Retinal pigment epithelial cell (primary cell): ENCODE measurements at places on chromosomes 5 and 9.

DNA sequence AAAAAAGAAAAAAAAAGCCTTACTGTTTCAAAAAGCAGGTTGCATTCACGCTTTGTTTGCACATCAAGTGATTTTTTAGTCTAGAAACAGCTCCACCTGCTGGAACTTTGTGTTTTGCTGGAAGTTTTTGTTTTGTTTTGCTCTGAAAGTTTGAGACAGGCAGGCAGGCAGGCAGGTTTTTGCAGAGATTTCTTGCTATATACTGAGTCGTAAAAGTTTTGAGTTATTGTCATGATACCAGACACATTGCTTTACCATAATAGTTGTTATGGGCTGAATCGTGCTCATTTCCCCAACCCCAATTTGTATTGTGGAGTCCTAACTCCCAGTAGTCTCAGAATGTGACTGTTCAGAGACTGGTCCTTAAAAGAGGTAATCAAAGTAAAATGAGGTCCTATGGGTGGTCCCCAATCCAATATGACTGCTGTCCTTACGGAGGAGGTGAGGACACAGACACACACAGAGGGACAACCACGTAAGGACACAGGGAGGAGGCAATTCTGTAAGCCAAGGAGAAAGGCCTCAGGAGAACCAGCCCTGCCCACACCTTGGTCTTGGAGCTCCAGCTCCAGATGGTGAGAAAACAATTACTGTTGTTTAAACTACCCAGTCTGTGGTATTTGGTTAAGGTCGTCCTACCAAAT lies 20.9 kb downstream of the OR2Y1 start:
- DNase-seq: no peak

- no peak for DNase-seq
These were observed 577.5 kb upstream of the CLINT1 start for GRCh38 chr5:158436271-158437065.

DNA sequence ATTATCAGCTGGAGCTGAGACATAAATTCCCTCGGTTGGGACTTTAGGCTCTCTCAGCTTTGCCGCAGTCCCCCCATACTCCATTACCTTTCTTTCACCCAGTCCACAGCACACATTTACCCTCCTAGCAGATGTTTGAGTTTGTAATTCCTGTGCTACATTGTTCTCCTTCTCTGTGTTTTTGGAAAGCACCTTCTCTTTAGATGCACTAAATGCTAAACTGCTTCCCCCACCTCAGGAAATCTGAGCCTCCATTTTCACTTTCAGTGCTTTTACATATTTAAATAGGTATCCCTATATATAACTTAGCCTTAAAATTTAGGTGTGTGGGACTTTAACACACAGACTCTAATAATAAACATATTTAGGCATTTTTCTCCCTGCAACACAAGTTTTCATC lies 356.9 kb downstream of the NFIB start:
- no peak for DNase-seq

DNA sequence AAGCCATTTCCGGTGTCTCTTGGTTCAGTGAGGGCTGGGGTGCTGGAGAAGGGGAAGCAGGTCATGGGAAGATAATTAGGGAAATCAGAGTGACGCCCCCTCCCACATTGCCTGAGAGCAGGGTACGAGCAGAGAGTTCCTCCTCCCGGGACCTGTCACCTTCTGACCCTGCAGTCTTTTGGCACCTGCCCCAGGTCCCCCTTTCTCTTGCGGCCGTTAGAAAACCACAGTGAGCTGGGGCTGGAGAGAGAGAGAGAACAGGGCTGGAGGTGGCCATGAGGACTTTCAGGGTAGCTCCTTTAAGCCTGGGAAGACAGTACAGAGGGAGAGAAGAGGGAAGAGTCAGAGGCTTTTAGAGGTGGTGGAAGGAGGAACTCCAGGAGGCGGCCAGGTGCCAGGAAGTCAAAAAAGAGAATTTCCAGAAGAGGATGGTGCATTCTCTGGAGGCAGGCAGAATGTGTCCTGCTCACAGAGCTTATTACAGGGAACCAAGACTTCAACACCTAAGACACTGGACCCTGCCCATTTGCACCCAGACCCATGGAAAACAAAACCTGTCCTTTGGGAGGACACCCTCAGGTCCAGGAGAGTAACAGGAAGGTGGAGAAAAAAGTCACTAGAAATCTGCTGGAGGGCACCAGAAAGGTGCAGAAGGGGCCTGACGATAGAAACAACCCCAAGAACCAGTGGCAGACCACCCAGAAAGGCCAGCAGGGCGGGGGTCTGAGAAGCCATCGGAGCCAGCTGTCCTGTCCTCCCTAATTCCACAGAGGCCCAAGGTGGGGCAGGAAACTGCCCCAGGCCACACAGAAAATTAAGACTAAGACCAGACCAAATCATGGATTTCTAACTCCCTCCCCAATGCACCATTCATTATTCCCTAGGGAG lies 6.5 kb upstream of the ACSL6 start:
- no peak for DNase-seq

- DNase-seq: no peak
These were observed 22.7 kb downstream of the CFAP90 start for GRCh38 chr5:7828269-7828668.

GRCh38 chr5:180389252-180390101 lies 36.3 kb upstream of the GFPT2 start:
- no peak for DNase-seq

DNA sequence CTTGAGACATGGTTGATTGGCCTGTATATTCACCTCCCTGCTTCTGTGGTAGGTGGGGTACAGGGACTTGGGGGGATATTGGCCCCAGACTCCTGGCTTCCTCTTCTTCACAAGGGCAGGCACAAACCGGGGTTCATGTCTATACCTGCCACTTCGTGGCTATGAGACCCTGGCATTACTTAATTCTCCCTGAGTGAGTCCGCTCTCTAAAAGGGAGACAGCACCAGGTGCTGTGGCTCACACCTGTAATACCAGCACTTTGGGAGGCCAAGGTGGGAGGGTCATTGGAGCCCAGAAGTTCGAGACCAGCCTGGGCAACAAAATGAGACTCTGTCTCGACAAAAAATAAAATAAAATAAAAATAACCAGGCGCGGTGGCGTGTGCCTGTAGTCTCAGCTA lies 178.5 kb downstream of the GABBR2 start:
- no peak for DNase-seq

GRCh38 chr9:89598926-89599325 lies 5.9 kb upstream of the GADD45G start:
- no peak for DNase-seq

DNA sequence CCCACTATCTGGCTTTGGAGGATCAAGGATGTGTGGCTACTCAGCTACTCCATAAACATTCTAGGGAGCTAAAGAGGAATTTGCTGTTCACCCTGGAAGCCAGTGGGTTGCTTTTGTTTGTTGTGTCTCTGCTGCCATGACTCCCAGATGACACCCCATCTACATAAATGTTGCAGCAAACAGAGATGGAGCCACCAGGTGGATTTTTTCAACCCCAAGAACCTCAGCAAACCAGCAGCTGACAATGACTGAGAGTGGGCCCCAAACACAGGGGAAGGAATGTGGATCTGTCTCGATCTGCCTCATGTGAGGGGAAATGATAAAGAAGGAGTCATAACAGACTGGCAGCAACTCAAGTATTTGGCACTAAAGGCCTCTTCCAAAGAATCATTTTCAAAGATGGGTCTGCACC lies 132.7 kb upstream of the TNC start:
- peak; percentile 83 for DNase-seq

GRCh38 chr9:105154723-105155191 lies 89.7 kb upstream of the SLC44A1 start:
- DNase-seq: no peak

DNA sequence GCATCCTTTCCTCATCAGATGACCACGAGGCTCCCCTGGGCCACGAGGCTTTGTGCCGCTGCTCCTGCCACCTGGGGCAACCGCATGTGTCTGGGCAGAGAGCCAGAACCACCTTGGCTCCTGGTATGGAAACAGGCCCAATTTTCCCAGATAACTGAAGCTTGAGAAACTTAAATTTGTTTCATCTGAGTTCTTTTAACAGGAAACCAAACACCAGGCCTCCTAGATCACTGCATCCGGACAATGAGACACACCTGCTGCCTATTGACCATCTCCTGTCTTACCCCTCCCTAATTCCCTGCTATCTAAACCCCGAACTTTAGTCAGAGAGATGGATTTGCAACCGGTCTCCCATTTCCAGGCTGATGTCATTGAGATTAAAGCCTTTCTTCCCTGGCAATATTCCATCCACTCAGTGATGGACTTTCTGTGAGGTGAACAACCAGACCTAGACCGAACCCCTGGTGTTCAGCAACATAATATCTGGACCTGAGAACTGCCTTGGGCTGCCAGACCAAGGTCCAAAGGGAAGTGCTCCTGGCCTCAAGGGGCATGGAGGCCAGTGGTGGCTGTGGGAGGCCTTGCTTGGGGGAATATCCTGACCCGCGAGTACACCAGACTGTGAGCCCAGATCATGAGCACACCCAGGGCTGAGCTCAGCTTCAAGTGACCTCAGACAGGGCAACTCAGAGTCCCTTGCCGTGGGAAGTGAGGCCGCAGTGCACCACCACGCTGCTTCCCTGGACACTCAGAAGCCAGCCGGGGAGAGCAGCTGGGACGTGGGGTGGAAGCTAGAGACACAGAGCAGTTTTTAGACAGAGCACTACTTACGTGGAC lies 199.7 kb downstream of the HSPA4 start:
- DNase-seq: no peak

GRCh38 chr5:111975133-111975532 lies 218.1 kb upstream of the NREP start:
- DNase-seq: no peak

DNA sequence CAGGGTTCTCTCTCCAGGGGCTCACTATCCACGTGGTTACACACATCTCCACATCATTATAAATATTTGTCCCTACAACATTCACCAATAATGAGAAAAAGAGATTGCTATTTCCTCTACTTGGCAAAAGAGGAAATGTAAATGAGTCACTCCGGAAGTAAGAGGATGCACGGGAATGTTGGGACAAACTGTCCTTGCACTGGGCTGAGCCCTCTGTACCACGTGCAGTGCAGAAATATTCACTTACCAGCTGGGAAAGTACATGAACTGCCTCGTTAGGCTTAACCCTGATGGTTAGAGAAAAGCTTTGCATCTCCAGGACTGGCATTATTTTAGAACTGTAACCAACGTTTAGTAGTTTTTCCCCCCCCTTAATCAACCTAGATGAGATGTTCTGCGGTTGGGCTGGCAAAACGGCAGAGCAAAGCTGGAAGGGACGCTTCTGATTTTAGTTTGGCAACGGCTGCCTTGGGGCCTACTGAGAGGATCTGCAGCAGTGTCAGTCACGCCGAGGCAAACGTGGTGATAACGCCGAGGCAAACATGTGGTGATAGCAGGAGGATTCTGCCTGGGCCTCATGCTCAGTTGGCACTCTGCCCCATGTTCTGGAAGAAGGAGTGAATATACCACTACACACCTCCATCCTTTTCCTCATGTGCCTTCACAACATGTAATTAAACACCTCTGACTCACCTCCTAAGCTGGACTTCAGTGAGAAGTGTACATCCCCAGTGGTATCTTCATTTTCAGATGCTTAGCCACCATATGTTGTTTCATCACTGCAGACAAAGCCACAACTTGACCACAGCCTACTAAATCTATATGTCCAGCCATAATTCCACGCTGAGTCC lies 661.4 kb upstream of the KLF4 start:
- no peak for DNase-seq

DNA sequence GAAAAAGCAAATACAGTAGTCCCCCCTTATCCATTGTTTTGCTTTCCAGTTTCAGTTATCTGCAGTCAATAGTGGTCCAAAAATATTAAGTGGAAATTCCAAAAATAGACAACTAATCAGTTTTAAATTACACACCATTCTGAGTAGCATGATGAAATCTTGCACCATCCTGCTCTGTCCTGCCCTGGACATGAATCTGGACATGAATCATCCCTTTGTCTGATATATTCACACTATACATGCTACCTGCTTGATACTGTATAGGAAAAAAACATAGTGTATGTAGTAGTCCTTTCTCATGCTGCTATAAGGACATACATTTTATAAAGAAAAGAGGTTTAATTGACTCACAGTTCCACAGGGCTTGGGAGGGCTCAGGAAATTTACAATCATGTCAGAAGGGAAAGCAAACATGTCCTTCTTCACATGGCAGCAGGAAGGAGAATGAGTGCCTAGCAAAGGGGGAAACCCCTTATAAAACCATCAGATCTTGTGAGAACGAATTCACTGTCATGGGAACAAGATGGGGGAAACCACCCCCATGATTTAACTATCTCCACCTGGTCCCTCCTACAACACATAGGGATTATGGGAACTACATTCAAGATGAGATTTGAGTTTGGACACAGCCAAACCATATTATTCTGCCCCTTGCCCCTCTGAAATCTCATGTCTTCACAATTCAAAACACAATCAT lies 153.9 kb downstream of the ARRDC3 start:
- no peak for DNase-seq

GRCh38 chr5:135330798-135331096 lies 68.3 kb downstream of the MACROH2A1 start:
- no peak for DNase-seq

DNA sequence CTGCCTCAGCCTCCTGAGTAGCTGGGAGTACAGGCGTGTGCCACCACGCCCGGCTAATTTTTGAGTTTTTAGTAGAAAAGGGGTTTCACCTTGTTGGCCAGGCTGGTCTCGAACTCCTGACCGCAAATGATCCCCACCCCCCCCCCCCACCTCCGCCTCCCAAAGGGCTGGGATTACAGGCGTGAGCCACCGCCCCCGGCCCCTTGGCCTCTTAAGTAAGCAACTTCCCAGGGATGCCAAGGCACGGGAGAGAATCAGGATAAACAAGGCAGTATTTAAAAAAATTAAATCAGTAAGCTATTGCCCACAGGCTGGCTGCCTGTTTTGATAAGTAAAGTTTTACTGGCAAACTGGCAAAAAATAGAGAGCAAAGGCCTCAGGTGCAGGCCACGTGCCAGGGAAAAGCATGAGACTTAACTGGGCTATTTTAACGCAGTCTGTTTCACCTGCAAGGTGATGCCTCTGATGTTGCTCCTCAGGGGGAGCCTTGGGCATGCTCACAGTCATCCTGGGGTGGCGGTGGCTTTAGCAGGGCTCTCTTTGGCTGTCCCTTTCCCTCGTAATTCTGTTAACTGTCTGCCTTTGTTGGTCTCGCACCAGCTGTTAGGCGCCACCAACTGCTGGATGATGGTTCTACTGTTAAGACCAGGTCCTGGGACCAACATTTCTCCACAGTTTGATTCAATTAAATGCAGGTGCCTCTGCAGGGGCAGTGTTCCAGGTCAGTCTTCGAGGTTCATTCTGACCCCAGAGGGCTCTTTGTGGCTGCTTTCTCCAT lies 19.4 kb upstream of the RNF130 start:
- no peak for DNase-seq

DNA sequence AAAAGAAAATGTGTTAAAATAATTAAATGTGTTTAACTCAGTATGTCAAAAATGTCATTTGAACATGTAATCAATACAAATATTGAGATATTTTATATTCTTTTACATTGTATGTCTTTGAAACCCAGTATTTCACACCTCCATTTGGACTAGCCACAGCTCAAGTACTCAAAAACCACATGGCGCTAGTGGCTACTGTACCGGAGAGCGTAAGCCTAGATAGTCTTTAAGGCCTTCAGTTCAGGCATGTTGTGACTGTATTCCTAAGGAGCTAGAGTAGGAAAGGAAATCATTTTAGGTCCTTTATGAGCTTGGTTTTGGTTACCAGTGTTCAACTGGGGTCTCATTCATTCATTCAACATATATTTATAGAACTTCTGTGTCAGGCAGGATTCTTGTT lies 12.8 kb downstream of the FBXW2 start:
- no peak for DNase-seq
